Left lung (tissue), 14 donors: ENCODE measurements at places on chromosomes 16 and 17.

GRCh38 chr16:1981398-1981836 lies at the start of gene NOXO1:
NOXO1 (minus strand) TSS chr16:1981469; CDS start chr16:1981179, 290 bp downstream.
- no peak for DNase-seq

DNA sequence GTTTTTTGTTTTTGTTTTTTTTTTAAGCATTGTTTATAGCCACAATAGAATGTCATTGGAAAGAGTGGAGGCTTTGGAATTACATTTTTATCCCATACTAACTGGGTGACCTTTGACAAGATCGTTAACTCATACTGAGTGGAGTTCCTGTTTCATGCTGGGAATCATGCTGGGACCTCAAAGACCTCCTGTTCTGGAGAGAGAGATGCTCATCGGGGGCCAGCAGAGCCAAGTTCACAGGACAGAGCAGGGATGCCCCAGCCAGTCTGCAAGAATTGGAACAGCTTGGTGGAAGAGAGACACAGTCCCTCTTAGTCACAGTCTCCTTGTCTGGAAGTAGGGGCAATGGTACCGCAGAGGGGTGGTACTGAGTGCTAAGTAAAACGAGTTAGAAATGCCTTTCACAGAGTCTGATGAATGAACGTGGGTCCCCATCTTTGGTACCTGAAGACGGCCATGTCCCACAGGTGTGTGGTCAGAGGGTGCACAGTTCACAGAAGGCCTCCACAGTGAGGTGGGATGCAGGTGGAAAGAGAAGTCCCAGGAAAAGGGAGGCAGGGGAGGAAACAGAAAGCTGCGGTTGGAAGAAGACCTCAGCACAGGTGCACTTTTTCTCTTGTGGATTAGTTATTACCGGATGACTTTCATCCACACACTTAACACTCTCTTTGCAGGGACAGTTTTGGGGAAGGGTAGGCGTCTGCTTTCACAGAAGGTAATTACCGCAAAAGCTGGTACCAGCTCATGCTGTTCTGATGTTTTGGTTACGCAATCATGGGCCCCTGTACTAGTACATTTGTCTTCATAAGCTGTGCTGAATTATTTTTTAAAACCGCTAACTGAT lies 147.8 kb downstream of the PRKCA start:
- no peak for DNase-seq

GRCh38 chr16:54241525-54241924 lies 45.1 kb downstream of the IRX3 start:
- no peak for DNase-seq

- no peak for DNase-seq
These were observed 1143.6 kb downstream of the CDH11 start for GRCh38 chr16:63978240-63978639.
